ENCODE measurements at places on chromosomes 11 and 22.

DNA sequence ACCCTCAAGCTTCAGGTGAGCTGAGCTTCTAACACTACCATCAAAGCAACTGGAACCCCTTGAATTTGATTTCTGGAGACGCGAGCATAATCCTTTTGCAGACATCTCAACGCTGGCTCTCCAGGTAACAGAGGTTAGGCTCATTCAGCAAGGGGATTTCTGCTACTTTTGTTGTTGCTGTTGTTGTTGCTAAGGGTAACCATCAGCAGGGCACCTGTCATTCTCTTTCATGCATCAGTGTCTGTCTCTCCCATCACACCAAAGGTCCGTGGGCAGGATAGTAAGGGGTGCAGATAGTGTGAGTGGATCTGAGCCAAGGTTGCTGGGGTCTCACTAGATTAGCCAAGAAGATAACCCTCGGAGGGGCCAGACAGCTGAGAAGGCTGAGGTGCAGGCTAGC is 90.3 kb downstream of the TP53I11 start:
- DNase-seq, result no peak

GRCh38 chr22:20979243-20979809 is 2.8 kb upstream of the LZTR1 start:
- no peak for DNase-seq

DNA sequence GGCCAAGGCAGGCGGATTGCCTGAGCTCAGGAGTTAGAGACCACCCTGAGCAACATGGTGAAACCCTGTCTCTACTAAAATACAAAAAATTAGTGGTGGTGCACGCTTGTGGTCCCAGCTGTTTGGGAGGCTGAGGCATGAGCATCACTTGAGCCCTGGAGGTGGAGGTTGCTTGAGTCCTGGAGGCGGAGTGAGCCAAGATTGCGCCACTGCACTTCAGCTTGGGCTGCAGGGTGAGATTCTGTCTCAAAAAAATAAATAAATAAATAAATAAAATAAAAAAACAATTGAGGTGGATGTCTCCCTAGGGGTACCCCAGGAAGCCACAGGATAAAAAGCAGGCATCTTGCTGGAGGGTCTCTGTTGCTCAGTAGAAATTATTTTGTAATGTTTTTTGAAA is 14.1 kb downstream of the PTPRJ start:
- DNase-seq, result no peak

GRCh38 chr22:38973289-38974169 is 8.6 kb upstream of the APOBEC3B start:
- DNase-seq, result no peak

DNA sequence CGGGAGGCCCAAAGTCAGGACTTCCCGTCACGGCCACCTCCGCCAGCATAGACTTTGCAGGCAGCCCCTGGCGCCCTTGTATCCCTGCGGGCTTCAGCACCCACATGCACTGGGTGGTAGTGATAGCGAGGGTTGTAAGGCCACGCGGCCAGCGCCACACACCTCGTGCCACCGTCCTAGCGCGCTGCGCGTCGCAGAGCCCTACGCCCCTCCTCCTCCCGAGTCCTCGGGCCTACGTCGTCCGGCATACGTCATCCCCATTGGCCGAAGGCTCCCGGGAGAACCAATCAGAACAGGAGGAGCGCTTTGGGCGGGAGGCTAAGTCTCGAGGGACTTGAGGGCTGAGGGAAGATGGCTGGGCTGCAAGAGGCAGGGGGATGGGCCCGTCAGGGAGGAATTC is 1.3 kb upstream of the BTBD18 start:
- no peak for DNase-seq

DNA sequence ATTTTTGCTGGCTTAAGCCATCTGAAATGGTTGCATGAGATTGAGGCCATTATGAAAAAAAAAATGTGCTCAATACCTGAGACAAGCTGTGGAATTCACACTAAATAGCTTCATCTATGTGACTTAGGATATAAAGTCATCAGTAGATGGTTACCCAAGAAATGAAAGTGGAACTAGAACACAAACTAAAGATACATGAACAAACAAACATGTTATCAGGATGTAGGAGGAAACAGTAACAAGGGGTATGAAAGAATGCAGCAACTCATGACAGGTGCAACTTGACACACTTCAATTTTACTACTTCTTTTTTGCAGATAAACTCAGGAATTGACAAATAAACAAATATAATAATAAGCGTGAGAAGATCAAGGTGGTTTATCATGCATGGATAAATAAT is 155.0 kb downstream of the WT1 start:
- DNase-seq, result no peak
